ENCODE measurements at places on chromosomes 1 and 21.
A peak's percentile ranks its signal among the peaks of the same experiment; 100 is the strongest.

GRCh38 chr1:240492832-240493440 is 119.0 kb downstream of the GREM2 start:
- DNase-seq = no peak

GRCh38 chr1:54302951-54303843 is 103.0 kb downstream of the SSBP3 start:
- DNase-seq = no peak

GRCh38 chr1:20723159-20723536 is 5.3 kb upstream of the KIF17 start:
- no peak for DNase-seq

GRCh38 chr1:173249349-173249748 is 42.2 kb upstream of the TNFSF4 start:
- DNase-seq = no peak

DNA sequence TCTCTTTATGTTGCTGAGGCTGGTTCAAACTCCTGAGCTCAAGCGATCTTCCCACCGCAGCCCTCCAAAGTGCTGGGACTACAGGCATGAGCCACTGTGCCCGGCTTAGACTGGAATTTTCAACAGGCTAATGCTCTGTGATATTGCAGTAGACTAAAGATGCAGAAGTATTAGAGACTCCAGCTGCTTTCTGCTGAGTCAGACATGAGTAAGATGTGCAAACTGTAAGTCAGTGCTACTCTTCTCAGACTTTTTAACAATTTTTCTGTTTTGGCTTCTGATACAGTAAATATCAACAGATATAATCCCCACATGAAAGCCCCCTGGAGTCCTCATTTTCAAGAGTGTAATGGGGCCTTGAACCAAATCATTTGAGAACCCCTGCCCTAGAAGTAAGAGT is 29.3 kb upstream of the NLRP3 start:
- DNase-seq = no peak

DNA sequence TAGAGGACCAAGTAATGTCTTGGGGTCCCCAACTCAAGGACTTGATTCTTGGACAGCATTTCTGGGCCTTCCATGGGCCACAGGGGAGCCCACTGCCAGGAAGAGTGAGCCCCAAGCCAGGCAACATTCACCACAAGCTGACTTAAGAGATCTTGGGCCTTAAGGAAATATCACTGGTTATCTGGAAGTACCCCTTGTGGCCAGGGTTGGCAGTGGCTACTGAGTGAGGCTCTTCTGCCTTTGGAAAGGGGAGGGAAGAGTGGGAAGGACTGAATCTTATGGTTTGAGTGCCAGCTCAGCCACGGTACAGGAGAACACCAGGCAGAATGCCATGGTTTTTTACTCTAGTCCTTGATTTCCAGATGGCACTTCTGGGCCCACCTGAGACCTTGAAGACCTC is 228.9 kb upstream of the RGS18 start:
- no peak for DNase-seq

- DNase-seq = no peak
These were observed 15.9 kb downstream of the RCAN1 start for GRCh38 chr21:34598931-34599400.

DNA sequence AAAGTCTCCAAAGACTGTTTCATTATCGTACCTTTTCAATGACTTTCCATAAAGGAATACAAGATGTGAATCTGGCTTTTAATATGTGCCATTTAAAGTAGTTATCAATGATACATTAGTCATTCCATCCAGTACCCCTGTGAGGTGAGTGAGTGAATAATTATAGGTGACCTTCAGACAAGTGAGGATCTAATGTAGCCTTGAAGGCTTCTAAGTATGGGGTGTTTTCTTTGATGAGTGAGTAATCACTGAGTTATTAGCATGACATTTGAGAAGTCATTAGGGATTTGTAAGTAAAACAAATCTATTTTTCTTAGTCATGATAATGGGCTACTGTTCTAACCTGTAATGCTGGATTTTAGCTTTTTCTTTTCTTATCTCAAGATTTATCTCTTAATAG is 831.4 kb downstream of the ADGRL2 start:
- DNase-seq = no peak

DNA sequence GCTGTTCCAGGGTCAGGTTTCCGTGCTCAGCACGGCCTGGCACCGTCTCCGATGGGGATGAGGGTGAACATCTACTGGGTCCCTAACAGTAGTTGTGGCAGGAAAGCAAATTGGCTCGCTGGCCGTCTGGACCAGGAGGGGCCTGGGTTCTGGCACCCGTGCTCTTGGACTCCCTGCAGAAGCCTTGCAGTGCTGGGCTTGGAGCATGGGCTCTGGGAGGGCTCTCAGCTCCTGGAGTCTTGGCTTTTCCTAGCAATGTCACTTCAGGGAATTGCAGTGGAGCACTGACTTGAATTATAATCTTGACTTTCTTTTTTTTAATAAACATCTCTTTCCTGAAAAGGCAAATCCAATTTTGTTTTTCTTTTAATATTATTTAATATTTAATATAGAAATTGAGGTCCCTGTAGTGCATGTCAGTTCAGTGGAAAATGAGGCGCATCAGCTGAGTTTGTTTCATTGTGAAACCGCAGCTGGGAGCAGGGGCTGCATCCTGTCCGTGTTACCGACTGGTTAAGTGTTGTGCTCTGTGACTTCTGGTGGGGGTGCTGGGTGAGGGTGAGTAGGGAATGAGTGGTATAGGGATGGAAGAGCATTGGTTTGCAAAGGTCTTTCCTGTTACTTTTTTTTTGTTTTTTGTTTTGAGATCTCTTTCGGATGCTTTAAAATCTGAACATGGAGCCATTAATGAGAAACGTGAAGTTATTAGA is 64.1 kb downstream of the PEX14 start:
- DNase-seq = no peak

DNA sequence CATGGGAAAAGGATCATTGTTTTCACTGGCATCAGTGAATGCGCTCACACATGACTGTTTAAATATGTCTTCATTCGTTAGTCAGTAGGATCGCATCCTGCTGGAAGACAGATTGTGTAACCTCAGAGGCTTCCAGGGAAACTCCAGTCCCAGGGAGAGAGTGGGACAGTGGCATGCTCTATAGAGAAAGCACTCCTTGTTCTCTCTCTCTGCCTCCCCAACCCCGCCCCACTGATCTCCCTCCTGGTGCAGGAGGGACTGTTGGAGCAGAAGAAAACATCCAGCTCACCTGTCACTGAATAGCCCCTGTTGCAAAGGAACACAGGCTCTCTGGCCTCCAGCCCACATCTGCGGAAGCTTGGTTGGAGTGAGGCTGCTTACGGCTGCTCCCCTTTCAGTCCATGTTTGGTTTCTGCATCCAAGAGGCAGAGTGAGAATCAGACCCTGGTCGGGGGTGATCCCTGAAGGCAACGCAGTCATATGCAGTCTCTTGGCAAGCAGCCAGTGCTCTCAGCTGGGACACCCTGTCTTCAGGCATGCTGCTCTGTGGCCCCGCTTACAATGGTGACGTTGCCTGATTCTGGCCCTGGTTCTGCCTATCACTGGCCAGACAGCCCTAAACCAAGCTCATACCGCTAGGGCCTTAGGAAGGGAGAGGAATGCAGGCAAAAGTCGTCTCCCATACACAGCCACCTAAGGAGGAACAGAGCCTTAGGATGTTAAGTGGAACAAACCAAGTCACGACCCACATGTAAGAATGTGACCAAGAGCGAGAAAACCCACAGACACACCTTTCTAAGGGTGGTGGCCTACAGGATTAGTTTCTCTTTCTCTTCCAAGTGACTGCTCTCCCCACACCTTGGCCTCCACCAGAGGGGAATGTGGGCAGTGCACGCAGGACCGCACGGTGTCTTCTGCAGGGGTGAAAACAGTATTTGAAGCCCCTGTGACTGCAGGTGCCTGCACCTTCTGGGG is 39.7 kb downstream of the BACE2 start:
- DNase-seq = peak; percentile 50

- no peak for DNase-seq
These were observed 1.5 kb upstream of the MAGI3 start for GRCh38 chr1:113388621-113389358.

DNA sequence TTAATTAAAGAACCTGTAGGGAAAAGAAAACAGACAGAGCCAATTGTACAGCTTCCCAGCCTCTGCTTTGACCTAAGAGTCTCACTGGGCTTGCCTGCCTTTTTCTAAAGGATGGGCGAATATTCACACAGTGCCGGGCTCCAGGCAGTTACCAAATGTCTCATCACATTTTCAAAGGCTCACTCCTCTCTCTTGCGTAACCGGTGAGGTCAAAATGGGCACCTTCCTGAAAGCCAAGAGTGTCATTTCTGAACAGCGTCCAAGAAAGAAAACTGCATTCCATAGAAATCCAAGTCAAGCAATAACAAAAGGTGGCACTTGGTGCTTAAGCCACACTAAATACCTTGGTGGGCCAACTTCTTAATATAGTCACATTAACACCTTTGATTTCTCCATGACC is 710 bp upstream of the PALMD start:
- DNase-seq = no peak

DNA sequence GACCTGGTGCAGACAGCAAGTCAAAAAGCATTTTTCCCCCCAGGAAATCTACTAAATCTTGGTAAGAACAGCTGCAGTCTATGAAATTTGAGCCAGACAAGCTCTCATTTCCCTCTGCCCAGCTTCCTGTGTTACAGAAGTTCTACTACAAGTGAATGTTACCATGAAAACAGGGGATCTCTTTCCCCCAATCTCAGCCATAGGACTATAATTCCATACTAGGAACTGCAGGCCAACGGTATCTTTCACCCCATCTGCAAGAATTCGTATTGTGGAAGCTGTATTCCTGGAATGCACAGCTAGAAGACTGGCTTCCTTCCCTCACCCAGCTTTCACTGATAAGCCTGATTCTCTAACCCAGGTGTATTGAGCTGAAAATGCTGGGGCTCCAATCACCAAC is 1655.4 kb downstream of the BRINP3 start:
- DNase-seq = peak; percentile 26

GRCh38 chr1:207910591-207911354 is at the start of gene CD34:
Gene CD34, minus strand, starts transcription at chr1:207911125. Its CDS starts 45 bp downstream, at chr1:207911080.
- peak; percentile 92 for DNase-seq

DNA sequence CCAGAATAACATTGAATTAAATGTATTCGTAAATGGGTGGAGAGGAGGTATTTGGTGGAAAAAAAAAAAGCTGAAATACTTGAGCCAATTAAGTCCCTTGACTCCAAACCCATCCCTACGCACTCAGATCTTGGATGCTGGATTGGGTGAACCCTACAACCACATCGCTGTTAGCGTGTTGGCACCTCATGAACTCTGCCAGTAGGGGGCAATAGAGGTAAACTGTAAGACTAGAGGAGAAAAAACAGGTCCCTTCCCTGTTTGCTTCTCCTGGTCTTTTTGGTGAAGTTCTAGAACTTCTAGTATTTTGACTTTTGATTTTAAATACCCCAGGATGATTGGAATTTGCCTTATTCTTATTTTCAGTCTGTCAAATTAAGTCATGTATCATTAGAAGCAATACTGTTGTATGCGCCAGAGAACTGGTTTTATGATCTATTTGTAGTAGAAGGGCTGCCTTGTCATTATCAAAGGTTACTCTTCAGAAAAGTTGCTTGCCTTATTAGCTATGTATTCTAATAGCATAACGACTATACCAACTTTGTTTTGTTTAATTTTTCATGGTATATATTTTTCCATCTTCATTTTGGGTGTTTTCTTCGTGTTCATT is 1.9 kb upstream of the OR13G1 start:
- peak; percentile 5 for DNase-seq

GRCh38 chr1:180301135-180301742 is 71.2 kb downstream of the LHX4 start:
- DNase-seq = no peak

DNA sequence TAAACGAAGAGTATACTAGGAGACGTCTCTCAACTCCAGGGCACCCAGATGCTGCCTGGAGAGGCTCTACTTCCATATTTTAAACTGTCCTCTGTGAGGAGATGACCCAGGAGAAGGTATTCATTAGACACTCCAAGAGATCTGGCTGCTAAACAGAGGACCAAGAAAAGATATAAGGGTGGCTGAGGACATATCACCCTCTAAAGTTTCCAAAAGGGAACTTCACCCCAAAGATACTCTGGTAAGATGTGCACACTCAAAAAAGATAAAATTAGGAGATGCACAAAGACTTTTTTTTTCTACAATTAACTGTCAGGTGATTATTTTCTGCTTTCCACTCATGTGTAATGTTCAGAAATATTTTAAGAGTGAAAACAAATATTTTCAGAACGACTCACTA is 1.4 kb downstream of the ZNF670 start:
- DNase-seq = no peak

GRCh38 chr1:232280910-232281309 is 349.0 kb downstream of the SIPA1L2 start:
- no peak for DNase-seq

DNA sequence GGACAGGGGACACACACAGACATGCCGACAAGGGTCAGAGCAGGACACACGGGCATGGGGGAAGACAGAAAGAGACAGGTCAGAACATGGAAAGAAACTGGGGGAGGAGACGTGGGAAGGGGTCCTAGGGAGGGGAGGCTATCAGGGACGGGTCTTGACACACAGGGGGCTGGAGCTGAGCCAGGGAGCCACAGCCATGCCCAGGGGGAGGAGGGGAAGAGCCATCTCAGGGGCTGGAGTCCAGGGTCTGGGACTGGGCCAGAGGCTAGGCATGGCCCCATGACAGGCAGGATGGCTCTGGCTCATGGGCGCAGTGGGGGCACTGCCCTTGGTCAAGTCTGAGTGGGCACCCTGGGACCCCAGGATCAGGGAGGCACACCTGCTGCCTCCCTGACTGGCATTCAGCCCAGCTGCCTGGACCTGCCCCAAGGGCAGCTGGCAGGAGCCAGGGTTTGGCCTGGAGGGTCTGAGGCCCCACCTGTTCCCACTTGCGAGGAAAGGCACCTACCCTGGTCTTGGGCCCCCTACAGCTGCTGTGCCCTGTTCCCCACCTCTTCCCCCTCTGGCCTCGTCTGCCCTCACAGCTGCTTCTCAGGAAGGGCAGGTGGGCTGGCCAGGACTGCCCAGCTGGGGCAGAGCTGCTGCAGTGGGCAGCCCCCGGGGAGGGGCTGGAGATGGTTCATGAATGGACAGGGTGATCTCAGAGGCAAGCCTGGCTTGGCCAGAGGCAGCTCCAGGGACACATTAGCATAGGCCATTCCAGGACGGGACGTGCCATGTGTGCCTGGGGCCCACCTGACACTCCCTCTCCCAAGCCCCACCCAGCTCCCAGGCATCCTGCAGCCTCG is 42.9 kb downstream of the HSPG2 start:
- DNase-seq = no peak

- DNase-seq = no peak
These were observed 92.4 kb upstream of the RALGPS2 start for GRCh38 chr1:178632653-178633052.

GRCh38 chr1:246454655-246455054 is 52.4 kb downstream of the SMYD3 start:
- DNase-seq = no peak

GRCh38 chr1:35361638-35362037 is 93.1 kb downstream of the ZMYM4 start:
- no peak for DNase-seq

Measured in hindlimb muscle (tissue), 1 donor.